ENCODE measurements at places on chromosomes 12 and 14.

DNA sequence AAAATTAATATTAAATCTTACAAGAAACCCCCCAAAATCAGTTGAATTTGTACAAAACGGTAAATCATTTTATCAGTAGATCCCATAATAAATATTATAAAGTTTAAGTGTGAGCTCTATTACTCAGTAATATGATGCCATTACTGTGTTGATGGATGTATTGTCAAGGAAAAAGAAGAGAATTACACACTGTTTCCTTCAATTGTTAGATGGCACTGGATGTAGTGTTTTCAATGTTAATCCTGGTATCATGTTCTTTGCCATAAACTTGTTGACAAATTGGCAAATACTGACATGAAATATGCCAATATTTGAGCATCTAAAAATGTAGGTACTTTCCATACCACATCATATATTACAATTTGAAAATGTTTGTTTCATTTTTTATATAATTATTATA, 101.6 kb downstream of the NTS start:
- no peak for DNase-seq

GRCh38 chr14:83706231-83706954, 1823.6 kb upstream of the FLRT2 start:
- DNase-seq, result no peak

DNA sequence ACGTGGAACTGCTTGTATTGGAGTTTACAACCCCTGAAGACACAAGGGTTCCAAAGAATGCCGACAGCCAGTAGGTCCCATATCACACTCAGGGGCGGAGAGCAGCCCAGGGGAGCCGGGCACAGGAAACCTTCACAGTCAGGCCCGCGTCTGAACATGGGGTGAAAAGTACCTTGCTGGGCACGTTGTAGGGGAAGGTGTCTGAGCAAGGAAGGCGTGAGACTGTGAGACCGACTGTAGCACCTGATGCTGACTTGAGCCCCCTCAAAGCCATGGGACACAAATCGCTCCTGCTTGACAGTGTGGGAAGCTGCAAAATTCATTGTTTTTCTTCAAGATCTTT, 14.7 kb downstream of the RIMBP2 start:
- DNase-seq, result no peak

GRCh38 chr14:93709249-93709648, 79.0 kb downstream of the PRIMA1 start:
- no peak for DNase-seq

DNA sequence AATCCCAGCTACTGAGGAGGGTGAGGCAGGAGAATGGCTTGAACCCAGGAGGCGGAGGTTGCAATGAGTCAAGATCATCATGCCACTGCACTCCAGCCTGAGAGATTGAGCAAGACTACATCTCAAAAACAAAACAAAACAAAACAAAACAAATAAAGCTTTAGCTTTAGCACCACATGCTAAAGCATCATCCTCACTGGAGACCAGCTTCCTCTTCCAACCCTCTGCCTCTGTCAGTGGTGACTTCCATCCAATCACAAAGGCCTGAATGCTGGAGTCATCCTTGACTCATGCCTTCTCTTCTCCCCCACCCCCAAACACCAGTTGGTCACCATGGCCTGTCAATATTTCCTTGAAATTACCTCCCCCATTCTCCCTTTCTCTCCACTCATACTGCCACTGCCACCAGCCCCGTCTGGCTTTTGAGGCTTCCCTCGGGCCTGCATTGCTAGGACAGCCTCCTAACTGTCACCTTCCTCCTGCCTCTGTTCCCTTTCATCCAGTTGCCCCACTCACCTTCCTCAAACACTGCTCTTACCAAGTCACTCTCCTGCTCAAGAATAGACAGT, 1.4 kb downstream of the ZNF385A start:
- no peak for DNase-seq

DNA sequence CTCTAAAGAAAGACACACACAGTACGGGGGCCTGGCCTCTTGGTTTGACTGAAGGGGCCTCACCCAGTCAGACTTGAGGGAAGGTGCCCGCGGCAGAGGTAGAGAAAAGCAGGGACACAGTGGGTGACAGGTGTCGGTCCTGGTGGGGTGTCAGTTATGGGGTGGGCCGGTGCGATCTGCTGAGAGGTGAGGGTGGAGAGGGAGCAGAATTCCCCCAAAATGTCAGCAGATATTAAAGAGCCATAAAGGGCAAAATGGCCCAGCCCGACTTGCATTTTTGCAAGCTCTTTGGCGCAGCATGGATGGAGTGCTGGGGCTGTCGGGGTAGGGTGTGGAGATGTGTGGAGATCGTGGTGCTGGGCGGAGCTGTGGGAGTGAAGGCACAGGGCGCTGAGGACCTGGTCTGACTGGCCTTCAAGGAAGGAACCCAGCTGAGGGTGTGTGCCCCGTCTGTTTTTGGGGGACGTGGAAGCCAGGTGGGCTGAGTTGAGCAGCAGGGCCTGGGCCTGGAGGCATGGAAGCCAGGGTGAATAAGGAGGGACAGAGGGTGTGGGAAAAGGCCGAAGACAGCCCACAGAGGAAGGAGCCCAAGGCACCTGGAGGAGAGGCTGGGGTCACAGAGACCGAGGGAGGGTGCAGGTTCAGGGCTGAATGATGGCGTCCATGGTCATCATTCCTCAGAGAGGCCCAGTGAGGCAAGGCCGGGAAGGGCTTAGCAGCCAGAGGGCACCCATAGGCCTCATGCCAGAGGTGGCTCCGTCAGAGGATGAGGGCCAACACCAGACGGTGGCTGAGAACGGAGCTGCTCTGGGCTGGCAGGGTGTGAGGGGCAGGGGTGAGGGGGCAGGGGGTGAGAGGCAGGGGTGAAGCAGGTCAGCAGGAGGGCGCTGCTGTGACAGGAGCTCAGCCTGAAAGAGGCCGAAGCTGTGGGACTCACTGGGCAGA, 48.2 kb upstream of the DYNC1H1 start:
- DNase-seq, result no peak

- no peak for DNase-seq
Observed at GRCh38 chr12:76026643-76027063, 4.9 kb downstream of the PHLDA1 start.

All from astrocyte of the cerebellum (primary cell).